Retina (tissue), 1 donor: ENCODE measurements at places on chromosomes 4 and X.

GRCh38 chrX:71992711-71993110 is 82.1 kb downstream of the NHSL2 start:
- DNase-seq: no peak

- DNase-seq: no peak
Measured at GRCh38 chr4:38184404-38184803, 224.2 kb downstream of the PTTG2 start.

GRCh38 chr4:67052814-67053675 is 492.3 kb downstream of the CENPC start:
- DNase-seq: no peak

DNA sequence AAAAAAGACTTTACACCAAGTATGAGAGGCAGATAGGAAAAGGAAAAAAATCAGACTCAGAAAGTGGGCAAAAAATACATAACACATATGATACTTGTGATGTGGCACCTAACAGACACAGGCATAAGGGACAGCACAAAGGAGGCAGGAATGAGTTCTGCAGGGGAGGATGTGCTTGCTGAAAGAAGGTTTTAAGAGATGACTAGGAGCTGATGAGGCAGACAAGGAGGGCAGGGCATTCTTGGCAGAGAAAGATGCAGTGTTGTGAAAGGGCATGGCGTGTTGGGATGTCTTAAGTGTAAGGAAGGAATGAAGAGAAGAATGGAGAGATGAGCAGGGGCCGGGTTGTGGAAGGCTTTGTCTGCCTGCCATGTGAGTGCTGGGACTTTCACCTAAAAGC is 49.7 kb upstream of the TMEM154 start:
- no peak for DNase-seq

- no peak for DNase-seq
Measured at GRCh38 chr4:74632634-74633033, 161.7 kb downstream of the BTC start.

- DNase-seq: no peak
Measured at GRCh38 chrX:45592101-45592500, 391.4 kb upstream of the DIPK2B start.

- DNase-seq: peak; percentile 8
Measured at GRCh38 chrX:38891641-38892413, 90.6 kb downstream of the MID1IP1 start.

DNA sequence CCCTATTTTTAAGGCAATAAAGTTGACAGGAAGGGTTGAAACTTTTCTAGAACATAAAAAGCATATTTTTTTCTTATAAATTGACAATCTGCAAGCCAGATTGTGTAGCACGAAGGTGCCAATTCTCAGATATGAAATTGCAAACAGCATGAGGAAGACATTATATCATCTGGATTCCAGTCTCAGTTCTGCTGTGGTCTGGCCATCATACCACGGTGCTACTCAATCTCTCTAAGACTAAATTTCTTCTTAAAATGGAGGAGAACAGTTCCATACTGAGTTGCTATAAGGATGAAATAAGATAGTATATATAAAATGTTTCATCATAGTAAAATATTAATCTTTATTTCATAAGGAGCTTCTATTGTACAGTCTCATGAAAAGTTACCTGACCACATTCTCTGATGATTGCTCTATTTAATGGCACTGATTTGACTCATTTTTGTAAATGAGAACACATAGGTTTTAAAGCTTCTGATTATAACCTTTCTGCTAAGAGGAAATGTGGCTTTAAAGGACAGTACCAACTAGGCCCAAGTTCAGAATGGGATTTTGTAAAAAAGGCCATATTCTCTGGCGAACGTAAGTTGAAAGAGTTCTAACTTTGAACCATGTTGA is 127.9 kb downstream of the SHROOM3 start:
- DNase-seq: no peak

DNA sequence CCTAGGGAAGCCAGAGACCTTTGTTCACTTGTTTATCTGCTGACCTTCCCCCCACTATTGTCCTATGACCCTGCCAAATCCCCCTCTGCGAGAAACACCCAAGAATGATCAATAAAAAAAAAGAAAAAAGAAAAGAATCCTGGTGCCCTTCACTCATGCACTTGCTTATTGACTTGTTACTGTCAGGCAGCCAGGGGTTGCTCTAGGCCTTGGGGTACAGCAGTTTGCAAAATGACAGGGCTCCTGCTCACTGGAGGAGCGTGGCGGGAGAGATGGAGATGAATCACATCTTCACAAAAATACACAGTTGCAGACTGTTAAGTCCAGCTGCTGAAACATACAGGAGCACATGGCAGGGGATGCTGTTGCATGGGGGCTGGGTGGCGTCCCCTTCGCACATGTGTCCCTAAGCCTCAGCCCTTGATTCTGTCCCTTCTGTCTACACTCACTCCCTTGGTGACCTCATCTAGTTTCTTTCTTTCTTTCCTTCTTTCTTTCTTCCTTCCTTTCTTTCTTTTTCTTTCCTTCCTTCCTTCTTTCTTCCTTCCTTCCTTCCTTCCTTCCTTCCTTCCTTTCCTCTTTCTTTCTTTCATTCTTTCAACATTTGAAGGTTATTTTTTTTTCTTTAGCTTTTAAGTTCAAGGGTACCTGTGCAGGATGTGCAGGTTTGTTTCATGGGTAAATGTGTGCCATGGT is 16.9 kb upstream of the TMEM271 start:
- peak; percentile 13 for DNase-seq

DNA sequence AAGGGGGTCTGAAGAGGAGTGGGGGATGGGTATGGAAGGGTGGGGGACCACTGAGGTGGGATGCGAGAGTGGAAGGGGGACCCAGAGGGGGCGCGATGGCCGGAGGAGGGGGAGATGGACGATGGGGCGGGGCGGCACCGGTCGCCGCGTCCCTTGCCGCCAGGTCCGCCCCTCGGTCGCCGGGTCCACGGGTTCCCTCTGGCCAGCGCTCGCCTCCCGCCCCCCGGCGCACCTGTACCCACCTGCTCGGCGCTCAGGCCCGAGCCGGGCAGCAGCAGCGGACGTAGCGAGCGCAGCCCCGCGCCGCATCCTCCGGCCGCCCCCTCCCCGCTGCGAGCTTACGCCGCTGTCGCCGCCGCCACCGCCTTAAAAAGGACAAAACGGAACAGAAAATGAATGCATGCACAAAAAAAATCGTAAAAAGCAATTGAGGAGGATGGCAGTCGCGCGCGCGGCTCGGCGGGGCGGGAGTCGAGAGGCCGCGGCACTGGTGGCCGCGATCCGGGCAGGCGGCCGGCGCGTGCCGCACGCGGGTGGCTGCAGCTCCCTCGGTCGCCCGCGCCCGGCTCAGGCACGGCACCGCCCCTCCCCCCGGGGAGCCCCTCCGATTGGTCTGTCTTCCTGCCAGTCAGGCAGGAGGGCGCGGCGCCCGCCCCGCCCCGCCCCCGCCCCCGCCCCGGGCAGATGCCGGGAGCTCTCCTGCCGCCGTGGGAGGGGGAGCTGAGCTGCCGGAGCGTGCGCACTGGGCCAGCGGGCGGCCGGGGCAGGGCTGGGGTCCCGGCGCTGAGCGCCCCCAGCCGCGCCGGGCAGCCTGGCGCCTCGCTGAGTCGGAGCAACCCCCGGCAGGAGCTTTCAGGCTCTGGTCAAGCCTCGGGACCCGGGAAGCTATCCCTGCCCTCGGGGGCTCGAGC is at the start of gene JAKMIP1:
JAKMIP1 (minus strand) TSS at position 539 of the 911 bp plus-strand sequence. CDS start 87,699 bp downstream, outside the sequence.
- peak; percentile 70 for DNase-seq

DNA sequence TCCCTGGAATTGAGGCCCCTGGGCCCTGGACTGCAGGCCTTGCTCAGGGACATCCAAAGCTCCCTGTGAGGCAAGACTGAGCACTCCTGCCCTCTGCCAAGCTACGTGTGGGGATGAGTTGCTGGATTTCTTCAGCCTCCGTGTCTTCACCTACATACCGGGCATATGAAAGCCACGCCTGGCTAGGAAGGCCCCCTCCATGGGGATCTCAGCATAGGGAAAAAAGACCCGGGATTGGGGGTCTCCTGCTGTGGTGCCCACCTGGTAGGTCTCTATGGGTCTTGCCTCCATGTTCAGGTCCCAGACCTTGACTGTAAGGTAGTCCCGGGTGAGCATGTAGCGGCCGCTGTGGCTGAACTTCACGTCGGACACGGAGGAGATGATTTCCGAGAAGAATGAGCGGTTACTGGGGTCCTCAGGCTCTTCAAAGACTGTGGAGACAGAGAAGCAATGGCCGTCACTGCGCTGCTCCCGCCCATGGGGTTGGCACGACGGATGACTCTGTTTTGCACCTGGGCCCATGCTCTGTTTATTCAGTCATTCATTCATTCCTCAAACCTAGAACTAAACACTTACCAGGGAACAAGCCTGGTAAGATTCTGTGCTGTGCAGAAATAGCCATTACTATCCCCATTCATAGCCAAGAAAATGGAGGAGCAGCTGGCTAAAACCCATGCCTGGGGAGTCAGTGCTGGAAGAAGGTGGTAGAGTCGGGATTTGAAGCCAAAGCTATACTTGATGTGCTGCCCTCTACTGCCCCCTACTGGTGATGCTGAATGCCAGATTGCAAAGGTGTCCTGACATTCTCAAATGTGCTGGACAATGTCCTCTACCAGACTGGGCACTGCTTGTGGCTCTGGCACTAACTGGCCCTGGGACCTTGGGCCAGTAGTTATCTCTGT is 63.9 kb downstream of the WFS1 start:
- no peak for DNase-seq

GRCh38 chrX:129318375-129318774 is 204.9 kb downstream of the SMARCA1 start:
- no peak for DNase-seq

GRCh38 chr4:111930659-111931058 is 214.6 kb upstream of the FAM241A start:
- DNase-seq: no peak

- no peak for DNase-seq
Measured at GRCh38 chrX:290476-291166, 9.4 kb downstream of the PLCXD1 start.

DNA sequence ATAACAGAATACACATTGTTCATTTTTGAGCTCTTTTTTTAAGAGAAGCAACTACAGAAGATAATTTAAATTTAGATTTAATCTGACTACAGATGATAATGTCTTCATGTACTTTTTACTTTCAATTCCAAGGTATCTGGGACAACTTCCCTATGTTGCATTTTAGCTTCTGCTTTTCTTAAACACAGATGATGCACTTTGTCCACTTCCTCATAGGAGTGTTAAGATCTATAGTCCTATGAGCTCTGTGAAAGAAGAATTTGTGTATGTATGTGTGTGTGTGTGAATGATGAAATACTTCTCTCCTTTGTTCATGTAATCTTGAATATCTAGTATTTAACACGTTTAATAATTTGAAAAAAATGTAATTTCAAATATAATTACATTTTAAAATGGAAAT is 5.3 kb upstream of the FHIP1A start:
- DNase-seq: no peak

- peak; percentile 32 for DNase-seq
Measured at GRCh38 chr4:180827232-180828009, 1415.8 kb upstream of the TENM3 start.
